Sciatic nerve (tissue), 2 donors: ENCODE measurements at places on chromosomes 3 and 15. TPM values are rescaled to one million over a fixed set of nuclear protein-coding genes. Genes with fewer than 3 reads are reported as not detected.

DNA sequence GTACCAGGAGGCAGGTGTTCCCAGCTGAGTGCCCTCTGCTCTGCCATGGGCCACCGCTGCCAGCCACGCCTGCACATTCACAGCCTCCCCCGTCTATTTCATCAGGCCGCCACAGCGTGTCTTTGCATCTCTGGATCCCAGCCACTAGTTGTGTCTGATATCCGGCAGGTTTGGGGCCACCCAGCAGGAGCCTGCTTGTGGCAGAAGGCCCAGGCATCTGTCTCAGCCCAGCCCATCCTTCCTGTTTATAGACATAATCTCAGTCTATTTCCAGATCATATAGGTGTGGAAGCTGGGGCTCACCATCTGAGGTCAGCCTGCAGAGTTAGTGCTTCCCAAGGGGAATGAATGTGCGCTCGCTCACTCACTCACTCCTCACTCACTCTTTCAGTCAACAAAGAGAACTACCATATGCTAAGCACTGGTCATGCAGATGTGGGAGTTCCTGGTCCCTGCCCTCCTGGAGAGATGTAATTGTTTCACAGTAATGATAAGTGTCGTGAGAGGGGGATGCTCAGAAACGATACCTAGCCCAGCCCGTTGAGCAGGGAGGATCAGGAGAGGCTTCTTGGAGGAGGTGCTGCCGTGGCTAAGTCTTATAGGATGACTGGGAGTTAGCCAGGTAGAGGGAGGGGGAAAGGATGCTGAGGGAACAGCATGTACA lies 60.6 kb downstream of the FGD5 start:
- peak; percentile 71 for DNase-seq

DNA sequence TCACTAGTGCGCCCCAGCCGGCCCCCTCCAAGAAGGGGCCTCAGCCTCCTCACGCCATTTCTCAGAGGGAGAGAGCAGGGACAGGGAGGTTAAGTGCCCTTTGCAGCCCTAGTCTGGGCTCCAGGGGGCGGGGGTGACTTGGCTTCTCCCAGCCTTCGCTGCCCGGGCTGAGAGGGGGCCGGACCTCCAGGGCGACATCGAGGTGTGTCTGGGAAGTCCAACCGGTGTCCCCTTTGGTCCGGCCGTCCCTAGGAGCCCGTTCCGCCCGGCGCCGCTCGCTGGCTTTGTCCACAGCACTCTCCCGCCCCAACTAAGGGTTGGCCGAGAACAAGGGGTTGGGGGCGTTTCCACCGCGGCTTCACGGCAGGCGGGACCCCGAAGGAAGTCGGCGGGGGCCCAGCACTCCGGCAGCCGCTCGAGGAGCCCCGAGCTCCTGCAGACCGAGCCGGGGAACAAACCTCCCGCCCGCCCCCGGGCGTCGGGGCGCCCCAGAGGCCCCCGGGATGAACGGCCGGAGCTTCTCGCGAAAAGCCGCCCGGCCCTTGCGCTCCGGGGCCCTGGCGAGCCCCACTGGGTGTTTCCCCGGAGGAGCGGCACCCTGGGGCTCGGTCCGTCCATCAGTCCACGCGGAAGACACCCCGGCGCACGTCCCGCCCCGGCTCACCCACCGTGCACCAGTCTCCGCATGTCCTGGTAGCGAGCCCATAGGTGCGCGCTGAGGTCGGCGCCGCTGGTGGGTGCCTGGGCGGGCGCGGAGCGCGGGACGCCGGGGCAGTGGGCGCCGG lies 627 bp downstream of the NT5DC2 start:
- peak; percentile 66 for DNase-seq

GRCh38 chr15:25091421-25092158 lies 136.8 kb downstream of the SNRPN start:
- no peak for DNase-seq

DNA sequence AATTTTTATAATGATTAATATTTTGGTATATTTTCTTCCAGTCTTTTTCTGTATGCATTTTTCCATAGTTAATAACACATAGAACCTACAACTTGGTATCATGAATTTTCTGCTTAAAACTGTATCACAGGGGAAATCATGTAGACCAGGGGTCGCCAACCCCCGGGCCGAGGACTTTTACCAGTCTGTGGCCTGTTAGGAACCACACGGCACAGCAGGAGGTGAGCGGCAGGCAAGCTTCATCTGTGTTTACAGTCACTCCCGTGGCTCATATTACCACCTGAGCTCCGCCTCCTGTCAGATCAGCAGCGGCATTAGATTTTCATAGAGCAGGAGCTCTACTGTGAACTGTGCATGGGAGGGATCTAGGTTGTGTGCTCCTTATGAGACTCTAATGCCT lies 54.7 kb downstream of the RPL22L1 start:
- no peak for DNase-seq

DNA sequence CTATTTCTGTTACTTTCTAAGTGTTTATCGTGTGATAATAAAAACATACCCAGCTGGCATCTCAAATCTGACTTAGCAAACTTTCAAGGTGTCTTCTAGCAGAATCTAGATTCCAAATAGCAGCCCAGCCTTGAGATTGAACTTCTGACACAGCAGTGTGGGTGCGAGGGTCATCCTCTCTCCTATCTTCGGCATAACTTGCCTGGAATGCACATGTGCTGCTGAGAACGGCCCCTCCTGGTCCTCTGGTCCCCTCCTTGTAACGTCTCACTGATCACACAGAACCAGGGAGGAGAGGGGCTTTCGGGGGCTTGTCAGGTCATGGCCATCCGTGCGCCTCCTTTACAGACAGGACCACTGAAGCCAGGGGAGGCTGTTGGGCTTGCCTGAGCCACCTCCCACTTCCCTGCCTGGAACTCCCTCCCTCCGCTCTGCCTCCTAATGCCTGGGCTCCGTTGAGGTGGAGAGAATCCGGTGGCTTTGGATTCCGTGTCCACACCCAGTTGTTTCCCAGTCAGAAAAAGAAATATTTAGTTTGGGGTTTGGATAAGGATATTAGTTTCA lies 344.4 kb upstream of the C2CD4B start:
- DNase-seq: no peak

DNA sequence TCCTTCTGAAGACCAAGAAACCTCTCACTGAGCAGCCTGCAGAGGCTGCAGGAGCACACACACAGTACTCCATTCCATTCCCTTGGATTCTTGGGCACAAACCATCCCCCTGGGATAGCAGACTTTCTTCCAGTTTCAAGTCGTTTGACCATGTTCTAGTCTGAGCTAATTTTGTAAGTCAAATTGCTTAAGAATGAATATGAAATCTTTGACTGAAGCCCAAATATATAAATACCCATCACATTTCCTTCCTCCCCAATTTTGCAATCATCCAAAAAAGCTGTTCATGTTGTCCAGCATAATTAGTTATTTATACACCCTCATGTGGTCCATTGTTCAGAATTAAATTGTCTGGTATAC lies 231.2 kb upstream of the TPRG1 start:
- DNase-seq: no peak

GRCh38 chr3:27423463-27423862 lies 54.3 kb upstream of the NEK10 start:
- no peak for DNase-seq

GRCh38 chr3:166902374-166902773 lies 477.7 kb downstream of the ZBBX start:
- DNase-seq: no peak

DNA sequence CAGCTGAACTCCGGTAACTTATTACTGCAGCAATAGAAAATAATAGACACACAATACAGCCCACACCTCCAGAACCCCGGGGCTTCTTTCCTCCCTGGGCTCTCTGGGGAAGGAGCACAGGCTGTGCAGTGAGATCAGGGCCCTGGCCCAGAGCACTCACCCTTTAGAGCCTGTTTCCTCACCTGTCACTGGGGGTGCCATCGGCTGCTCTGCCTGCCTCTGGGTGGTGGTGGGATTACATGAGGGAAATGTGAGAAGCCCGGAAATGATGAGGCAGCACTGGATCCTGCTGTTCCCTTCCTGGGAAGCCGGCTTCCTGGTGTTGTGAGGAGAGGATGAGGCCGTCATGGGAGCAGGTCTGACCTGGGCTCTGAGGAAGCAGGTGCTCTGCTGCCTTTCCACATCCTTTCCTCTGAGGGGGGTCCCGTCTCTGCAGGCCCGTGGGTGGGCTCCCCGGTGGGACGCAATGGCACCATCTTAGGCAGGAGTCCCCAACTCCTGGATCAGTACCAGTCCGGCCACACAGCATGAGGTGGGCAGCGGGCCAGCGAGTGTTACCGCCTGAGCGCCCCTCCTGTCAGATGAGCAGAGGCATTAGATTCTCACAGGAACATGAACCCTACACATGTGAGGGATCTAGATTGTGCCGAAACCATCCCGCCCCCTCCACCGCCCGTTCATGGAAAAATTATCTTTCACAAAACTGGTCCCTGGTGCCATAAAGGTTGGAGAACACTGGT lies 220.9 kb upstream of the CTDSPL start:
- no peak for DNase-seq

DNA sequence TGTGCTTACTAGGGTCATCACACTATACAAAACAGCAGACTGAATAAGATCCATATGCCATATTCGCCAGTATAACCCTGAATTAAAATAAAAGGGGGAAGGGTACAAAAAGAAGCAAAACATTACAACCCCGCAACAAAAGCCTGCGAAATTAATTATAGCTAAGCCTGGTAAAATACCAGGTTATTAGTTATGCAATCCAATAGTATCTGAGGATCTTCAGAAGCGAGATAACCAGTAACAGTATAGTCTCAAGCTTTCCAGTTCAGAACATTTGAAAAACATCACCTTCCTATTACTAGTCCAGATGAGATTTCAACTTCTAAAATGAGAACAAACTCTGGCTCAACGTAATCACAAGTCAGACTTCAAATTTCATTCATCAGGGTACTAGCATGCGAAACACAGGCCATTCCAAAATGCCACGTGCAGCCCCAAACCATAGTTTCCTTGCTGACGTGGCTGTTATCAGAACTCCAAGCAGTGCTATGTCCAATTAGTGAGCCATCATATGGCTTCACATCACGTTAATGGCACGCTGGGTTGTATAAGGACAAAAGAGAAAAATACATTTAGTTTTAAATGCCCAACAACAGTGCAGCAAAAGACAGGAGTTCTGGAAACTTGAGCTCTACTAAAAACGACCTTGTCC lies 1.1 kb downstream of the SSR3 start:
- DNase-seq: no peak

- DNase-seq: no peak
These were observed 48.6 kb downstream of the ZBTB20 start for GRCh38 chr3:115098354-115099073.

GRCh38 chr3:188133646-188134045 lies 20.3 kb upstream of the LPP start:
- no peak for DNase-seq

DNA sequence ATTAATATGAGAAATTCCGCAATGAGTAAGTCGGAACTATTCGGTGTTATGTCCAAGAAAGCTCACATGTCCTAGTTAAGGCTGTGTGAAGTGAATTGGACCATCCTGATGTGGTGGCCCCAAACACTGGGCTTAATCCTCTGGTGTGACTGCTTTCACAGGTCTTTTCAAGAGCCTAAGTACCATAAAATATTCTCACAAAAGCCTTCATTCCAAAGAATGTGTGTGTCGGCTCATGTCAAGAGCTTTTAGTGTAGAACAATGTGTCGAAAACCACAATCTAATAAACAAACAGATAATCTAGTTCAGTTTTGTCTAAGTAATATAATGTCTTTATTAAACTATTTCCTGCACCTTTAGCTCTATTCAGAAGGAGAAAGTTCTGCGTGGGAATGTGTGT lies 311.4 kb downstream of the LPP start:
- no peak for DNase-seq

DNA sequence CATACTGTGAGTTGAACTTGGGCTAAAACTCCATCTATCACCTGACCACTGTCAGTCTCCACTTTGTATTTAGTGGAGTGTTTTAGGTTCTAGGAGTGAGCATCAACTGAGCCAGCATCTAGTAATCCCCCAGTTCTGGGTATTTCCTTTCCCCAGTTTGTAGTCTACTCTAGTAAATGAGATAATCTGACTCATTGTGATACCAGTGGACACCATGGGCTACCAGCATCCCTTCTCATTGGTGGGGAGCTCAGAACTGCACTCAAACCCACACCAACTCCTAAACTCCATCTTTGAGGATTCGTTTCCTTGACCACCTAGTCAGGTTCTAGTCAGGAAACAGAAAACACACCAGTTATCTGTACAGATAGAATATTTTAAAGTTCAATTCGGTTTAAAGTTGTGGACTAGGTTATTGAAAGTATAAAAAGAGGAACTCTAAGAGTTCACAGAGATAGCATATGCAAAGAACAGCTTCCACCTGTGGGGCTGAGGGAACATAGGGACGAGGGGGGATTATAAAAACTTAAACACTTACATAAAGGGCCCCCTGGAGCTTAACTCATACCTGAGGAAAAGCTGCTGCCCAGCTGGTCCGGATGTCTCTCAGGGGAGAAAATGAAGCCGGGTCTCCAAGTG lies 36.0 kb downstream of the LEO1 start:
- no peak for DNase-seq

- DNase-seq: no peak
These were observed 201.9 kb upstream of the CHRM5 start for GRCh38 chr15:33766389-33766788.

GRCh38 chr3:104190681-104191080 lies 1176.0 kb upstream of the ALCAM start:
- DNase-seq: no peak

GRCh38 chr15:35194296-35194695 lies 109.2 kb upstream of the NANOGP8 start:
- DNase-seq: no peak

The ISLR2 gene
- total RNA-seq: 1.5 TPM

The CILP gene
- total RNA-seq: 37.9 TPM

The COX17 gene
- 38.8 TPM for total RNA-seq

The OXTR gene
- 1.3 TPM for total RNA-seq

The SLC12A1 gene
- total RNA-seq: not detected
